ENCODE measurements at places on chromosomes 12 and 14.

DNA sequence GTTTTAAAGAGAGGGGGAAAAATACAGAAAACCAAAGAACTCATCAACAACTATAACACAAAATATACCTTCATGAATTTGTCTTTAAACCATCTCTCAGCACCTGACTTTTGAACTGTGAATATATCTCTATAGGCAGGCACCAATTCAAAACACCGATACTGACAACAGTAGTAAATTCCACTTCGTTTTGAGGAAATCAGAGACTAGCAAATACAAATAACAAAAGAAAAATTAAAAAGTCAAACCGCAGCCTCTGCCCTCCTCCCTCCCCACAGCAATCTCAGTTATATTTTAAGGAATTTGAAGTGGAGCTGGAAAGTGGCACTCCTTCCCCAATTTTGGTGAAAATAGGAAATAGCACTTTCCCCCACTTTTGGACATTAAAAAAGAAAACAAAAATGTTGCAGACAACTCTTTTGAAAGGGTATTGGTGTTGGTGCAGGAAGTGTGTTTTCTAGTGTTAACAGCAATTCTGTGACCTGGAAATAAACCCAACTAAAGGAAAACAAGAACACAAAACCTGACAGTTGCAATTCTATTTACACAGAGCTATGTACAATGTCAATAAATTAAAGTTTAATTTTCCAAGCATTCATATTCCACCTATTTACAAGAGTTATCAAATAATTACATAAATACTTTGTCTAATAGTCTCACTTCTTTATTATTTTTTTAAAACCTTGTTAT, 13.5 kb downstream of the TBX3 start:
- DNase-seq, result no peak

DNA sequence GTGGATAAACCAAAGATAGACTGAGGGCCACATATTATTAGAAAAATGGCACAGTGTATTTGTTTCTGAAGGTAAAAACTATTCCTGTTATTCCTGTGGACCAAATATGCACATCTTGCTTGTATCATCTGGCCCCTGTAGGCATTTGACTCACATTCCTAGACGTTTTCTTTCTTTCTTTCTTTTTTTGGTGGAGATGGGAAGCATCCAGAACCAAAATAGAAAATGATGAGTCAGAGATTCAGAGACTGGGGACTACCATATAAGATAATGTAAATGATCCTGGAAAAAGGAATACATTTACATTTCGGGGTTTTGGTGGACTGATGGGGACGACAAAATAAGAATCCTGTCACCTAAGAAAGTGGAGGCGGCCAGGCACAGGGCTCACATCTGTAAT, 24.2 kb downstream of the TRIM9 start:
- no peak for DNase-seq

GRCh38 chr12:76341436-76342030, 6.7 kb downstream of the BBS10 start:
- DNase-seq, result no peak

DNA sequence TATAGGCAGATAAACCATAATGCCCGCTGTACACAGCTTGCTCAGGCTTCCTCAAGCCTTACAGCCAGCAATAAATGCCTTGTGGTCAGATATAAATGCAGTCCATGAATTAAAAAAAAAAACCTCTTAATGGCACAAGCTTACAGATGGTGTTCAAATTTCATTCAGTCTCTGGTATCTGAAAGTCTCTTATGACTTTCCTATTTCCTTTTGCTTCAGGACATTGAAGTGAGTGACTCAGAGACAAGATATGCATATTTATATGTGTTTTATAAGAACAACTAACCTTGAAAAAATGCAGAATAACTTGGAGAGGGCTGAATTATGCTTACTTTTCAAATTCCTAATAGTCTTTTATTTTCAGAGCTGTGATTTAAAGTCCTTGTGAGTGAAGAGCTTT, 426.9 kb upstream of the MIS18BP1 start:
- no peak for DNase-seq

DNA sequence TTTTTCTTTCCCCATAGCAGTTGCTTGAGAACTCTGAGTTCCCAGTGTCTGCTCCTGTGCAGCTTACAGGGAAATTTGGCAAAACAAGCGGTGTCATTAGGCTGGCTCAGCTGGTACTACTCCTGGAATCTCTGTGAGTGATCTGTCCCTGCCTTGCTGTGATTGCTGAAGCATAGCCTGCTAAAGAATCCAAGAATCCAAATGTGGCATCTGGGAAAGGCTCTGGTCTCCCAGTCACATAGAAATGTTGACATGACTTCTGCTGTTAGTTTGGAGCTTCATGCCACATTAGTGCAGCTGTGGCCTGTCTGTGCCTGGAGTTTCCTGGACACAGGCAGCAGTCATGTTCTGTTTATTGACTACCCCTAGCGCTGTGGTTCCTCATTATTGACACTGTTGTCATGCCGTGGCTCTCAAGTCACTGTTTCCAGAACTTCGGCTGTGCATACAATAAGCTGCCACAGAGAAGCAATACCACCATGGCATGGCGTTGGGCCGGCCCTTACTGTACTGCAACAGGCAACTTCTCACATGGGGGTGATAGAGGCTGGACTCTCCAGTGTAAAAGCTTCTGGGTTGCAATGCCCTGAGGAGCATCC, 166.8 kb downstream of the MYRFL start:
- peak; percentile 47 for DNase-seq
